Activated naive CD8-positive, alpha-beta T cell treated with anti-CD3 and anti-CD28 coated beads, Interleukin-2, amount 50 U/mL, for 16 hours (primary cell): ENCODE measurements at places on chromosomes 1 and 21.

DNA sequence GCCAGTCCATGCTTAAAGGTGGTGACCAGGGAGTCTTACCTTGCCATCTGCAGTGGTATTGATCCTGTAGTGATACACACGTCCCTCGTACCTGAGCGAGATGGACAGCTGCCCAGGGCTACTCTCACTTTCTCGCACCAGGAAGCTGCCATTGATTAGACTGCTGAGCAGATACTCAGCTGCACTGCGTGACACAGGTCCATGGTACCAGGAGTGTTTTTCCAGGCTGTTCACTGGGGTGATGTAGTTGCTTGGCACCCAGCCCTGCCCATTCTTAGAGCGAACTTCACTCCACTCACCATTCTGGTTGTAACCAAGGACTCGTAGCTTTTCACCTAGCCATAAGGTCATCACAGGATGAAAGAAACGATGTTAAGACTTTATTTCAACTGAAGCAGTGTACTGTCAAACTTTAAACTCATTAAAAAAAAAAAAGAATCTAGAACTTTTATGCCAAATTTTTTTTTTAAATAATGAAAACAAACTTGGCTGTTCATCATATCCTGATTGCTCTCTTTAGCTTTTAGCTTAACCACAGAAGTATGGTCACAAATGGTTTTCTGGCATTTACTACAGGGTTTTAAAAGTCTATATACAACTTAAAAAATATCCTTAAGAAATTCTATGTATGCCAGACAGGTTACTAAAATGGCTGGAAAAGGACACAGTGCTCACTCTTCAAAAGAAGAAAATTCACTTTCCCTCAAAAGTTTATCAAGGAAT, 44.6 kb downstream of the TOR3A start:
- DNase-seq = no peak

DNA sequence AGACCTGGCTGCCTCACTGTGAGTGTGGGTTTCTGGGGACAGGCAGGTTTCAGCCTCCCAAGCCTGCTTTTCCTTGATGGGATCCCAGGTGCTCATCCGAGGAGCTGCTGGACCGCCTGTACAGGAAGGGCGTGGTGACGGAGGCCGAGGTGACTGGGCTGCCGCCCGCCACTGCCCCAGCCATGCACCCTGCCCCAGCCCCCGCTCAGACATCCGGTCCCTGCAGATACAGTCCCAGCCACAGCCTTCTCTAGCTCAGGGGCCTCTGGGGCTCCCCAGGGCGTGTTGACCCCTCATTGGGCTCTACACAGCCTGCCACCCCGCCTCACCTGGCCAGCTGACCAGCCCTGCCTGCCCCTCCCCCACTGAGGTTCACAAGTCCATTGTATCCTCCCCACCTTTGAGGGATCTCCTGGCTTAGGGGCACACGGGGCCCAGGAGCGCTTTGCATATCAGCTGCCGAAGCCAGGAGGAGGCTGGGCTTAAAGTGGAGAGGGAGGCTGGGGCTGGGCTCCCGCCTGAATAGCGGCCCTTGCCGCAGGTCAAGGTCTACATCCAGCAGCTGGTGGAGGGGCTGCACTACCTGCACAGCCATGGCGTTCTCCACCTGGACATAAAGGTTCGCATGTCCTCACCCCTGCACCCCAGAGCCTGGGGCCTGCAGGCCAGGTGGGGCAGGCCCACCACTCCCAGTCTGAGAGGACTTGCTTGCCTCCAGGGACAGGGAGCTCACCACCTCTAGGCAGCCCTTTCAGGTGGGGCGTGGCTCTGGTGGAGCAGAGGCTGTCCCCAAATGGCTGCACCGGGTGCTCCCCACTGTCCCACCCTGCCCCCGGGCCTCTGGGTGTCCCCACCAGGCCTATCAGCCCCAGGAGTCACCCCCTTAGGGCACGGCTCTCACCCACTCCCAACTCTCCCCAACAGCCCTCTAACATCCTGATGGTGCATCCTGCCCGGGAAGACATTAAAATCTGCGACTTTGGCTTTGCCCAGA, 38.5 kb downstream of the TRIM11 start:
- no peak for DNase-seq

DNA sequence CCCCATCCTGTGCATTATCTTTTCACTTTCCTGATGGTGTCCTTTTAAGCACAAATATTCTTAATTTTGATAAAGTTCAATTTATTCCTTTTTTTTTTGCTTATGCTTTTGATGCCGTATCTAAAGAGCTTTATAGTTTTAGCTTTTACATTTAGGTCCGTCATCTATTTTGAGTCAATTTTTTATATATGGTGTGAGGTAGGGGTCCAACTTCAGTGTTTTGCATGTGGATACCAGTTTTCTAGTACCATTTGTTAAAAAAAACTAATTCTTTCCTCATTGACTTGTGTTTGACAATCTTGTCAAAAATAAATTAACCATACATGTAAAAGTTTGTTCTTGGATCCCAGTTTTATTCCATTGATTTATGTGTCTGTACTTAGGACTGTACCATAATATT, 4.9 kb downstream of the MTF2 start:
- DNase-seq = no peak

DNA sequence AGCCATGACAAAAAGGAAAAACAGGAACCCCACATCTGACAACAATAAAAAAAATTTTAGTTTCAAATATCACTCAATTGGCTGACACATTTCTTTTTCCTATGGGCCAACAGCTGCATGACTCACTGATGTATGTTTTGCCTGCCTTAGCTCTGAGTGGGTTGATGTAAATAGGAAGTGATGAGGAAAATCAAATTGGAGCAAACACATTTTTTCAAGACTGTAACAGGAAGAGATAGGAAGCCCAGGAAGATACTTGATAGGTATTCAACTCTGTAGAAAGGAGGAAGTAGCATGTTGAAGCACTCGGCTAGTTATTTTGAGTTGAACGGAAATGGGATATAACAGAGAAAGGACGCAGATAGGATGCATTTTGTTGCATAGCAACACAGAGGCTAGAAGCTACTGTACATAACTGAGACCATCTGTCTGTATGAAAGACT, 168.0 kb upstream of the NR5A2 start:
- no peak for DNase-seq

DNA sequence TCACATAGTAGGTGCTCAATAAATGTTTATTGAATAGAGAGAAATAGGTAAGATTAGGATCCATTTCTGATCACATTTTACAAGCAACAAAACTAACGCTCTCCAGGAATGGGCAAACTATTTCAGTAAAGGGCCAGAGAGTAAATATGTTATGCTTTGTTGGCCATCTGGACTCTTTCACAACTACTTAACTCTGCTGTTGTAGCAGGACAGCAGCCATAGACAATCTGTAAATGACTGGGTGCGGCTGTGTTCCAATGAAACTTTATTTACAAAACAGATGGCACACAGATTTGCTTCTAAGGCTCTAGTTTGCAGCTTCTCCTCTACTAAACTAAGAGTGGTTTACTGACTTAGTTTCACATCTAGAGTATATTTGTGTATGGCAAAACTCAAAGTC, 83.0 kb upstream of the BACH1 start:
- DNase-seq = no peak

- DNase-seq = no peak
These were observed 566.1 kb downstream of the PTPRU start for GRCh38 chr1:29802181-29803068.

DNA sequence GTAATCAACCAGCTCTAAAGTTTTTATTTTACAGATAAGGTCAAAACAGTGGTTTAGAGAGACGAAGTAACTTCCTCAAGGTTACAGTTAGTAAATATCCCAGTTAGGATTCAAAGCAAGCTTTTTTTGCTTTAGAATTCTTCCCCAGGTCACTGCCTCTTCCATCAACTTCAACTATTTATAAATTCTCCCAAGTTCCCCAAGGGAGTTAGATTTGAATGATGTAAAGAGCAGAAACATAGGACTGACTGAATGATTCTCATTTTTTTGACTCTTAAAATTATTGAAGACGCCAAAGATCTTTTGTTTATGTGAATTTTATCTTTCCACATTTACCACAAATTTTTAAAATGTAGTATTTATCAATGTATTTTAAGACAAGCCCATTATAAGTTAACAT, 4.1 kb downstream of the POGZ start:
- DNase-seq = no peak

DNA sequence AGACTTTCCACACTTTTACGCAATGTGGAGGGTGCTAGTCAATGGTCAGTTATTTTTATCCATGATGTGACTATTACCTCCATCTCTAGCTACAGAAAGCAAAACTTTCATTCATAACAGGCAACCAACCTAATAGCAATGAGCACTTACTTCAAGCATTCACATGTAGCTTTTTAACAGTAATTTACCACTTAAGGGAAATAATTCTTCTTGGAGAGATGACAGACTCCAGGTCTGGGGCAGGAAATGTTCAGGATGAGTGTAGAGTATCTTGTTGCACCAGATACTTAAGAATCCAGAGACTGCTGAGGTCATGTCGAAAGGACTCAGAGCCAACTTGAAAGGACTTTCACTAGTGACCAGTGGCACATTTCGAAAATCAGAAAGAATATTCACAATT, 347.6 kb downstream of the CHRM3 start:
- no peak for DNase-seq

DNA sequence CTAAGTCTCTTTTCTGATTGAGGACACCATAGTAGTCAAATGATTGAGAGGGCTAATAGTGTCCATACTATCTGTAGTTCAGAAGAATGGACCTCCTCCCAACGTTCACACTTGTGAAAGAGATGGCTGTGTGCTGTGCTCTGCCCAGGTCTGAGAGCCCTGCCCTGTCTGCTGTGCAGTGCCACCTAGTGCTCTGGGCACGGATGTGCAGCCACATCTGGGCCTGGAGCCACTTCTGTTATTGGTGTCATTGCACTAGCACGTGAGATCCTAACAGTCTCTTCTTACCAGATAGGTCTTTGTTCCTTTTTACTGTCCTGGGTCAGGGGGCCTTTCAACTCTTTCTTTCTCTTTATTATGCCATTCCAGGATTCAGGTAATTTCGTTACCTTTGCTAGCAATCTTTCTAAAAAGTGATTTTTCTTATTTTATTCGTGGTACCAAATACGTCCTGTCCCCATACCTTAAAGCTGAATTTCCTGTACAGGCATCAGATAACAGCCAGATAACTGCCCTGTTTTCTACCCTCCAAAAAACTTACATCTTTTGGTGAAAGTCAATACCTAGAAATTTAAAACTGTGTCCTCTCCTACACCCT, 21.7 kb downstream of the INTS3 start:
- DNase-seq = peak; percentile 62

GRCh38 chr1:169874229-169874628, 19.5 kb downstream of the SCYL3 start:
- no peak for DNase-seq

GRCh38 chr1:101745551-101746270, 251.0 kb downstream of the OLFM3 start:
- DNase-seq = no peak

- DNase-seq = no peak
These were observed 438.6 kb downstream of the OMA1 start for GRCh38 chr1:58107943-58108342.

DNA sequence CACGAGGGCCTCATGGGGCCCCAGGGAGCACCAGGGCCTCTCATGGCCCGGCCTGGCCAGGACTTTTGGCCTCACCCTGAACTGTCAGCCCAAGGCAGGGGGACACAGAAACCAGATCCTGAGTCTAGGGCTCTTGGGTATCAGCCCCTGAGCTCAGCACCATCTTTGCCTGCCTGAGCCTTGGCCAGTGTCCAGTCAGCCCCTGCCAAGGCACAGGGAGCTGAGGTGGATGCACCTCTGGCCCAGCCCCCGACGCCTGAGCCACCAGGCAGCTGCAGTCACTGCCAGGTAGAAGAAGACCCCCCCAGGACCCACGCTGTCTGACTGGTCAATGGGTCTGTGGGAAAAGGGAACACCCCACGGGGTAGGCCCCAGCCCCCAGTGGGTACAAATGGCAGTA, 25.3 kb downstream of the CDCA8 start:
- no peak for DNase-seq

GRCh38 chr1:46804926-46805325, 6.1 kb downstream of the CYP4B1 start:
- no peak for DNase-seq

- no peak for DNase-seq
These were observed at the start of gene CORT for GRCh38 chr1:10449751-10450150. CORT (plus strand) TSS chr1:10450031; CDS start chr1:10450224, 193 bp downstream.

DNA sequence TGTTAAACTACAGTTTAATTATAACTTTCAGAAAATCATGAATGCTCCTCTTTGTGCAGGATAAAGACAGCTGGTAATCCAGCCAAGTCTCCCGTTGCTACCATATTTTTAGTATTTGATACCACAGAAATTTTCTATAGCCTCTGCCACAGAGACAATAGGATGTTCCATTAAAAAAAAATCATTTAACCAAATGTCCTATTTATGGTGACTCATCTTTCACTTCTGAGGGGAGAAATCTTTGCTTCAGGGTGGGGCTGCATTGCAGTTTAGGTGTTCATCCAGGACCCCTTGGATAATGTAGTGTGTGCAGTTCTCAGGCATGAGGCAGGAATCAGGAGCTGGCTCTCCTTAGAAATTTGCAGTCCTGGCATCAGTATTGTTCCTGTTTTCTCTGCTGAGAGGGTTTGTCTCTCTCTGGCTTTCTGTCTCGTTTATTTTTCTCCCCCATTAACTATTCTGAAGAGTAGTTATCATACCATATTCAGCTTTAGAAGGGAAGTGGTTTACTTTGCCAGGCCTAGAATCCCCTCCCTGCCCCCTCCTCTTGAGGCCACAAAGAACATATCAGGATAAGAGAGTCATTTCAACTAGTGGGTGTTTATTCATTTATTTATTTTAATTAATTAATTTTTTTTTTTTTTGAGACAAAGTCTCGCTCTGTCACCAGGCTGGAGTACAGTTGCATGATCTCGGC, 3.1 kb downstream of the PRUNE1 start:
- no peak for DNase-seq

- DNase-seq = no peak
These were observed 245.4 kb downstream of the PBX1 start for GRCh38 chr1:164804366-164804765.

DNA sequence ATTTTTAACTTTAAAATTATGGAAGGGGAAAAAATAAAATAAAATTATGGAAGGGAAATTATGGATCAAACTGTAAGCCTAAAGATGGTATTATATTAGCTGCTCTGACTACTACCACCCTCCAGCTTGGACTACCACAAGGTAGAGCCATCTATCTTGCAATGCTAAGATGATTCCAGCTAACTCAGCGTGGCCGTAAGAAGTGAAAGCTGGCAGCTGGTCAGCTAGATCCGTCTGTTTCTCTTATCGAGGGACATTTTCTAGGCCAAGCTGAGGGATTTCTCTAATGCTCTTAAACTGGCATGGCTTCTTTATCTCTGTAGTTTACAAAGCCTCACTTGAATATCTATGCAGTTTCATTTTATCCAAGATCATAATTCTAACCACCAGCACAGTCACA, 31.5 kb downstream of the LYST start:
- no peak for DNase-seq
